ENCODE measurements at places on chromosomes 1 and 21.

DNA sequence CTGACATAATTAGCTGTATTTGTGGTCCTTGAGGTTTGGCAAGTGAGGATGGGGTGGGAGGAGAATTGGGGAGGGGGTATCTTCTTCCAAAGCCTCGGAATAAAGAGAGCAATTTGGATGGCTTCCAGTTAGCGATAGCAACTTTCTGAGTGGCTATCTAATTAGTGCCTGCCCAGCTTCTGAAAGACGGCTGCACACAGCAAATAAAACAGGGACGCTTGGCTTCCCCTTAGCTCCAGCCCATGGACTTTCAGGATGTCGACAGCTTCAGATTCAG is 31.1 kb downstream of the KLHDC7A start:
- no peak for DNase-seq

DNA sequence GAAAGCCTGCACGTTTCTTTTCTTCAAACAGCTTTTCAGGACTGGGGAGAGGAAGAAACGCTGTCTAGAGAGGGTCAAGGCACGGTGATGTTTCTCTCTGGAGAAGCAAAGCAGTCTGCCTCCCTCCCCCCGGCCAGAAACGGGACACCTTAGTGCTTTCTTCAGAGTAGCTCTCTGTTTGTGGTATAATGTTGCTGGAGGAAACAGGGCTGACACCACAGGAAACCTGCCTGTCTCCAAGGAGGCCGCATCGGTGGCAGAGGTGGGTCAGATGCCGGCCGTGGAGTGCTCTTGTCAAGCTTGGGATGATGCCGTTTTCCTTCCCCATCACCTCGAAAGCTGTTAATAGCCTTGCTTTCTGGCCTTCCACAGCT is 139.4 kb downstream of the DHRS3 start:
- no peak for DNase-seq

- DNase-seq, result no peak
These were observed 97.9 kb downstream of the USH2A start for GRCh38 chr1:216325336-216325735.

- no peak for DNase-seq
These were observed 16.5 kb downstream of the PDXK start for GRCh38 chr21:43735236-43736091.

- DNase-seq, result no peak
These were observed 69.2 kb upstream of the WLS start for GRCh38 chr1:68301471-68302001.

DNA sequence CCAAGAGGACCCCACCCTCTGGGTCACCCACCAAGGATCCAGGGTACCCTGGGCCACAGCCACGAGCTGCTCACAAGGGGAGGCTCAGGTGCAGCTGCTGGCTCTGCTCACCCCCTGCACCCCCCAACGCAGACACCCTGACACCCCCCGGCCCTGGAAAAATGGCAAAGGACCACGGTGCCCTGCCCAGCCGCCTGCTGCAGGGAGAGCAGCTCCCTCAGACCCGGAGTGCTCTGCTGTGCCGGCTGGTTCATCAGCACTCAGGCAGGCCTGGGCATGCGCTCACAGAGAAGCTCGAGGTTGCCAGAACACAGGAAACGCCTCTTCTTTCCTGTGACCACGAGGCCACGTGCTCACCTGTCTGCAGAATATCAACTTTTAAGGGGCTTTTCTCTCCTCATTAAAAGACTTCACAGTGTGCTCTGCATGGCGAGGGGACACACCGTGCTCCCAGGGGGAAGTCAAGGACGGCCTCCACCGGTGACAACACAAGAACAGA is 4.3 kb upstream of the C1QTNF12 start:
- no peak for DNase-seq

- DNase-seq, result no peak
These were observed 744.9 kb upstream of the B3GALT2 start for GRCh38 chr1:193931356-193931755.

GRCh38 chr1:87685311-87686135 is 356.8 kb downstream of the LMO4 start:
- no peak for DNase-seq

- DNase-seq, result peak; percentile 26
These were observed 19.3 kb upstream of the FOXO6 start for GRCh38 chr1:41341772-41342562.

DNA sequence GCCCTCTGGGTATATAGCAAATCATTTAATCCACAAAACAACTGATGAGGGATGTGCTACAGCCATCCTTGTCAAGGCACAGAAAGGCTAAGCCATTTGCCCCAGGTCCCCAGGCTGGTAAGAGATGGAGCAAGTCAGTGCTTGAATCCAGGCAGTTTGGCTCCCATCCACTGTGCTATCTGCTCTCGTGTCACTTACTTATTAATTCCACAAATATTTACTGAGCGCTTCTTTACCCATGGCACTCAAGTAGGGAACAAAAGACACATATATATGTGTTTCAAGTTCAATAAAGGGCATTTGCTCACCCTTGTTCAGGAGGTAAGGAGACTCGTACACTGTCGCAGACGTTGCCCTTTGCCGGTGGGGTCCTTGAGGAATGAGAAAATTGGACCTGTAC is 38.6 kb upstream of the MPZL1 start:
- DNase-seq, result no peak

GRCh38 chr1:180997843-180998504 is 24.7 kb downstream of the STX6 start:
- DNase-seq, result no peak

DNA sequence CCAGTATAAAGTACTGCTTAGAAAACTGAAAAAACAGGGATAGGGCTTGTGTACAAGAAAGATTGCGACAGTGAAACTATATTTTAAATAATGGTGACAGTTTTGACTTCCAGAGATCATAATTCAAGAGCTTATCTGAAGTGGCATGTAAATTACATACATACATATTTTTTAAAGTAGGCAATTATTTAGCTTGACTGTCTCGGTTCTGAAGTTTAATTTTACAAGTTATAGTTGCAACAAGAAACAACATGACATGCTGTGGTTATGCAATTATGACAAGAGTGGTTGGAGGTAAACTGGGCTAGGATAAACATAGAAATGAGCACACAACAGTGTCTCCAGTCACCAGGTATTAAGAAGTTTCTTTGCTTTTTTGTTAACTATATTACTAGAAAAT is 4.1 kb downstream of the C1orf21 start:
- no peak for DNase-seq

- no peak for DNase-seq
These were observed 9.3 kb upstream of the EDN2 start for GRCh38 chr1:41493626-41494350.

- no peak for DNase-seq
These were observed 103.8 kb downstream of the EPB41 start for GRCh38 chr1:29017975-29018712.

DNA sequence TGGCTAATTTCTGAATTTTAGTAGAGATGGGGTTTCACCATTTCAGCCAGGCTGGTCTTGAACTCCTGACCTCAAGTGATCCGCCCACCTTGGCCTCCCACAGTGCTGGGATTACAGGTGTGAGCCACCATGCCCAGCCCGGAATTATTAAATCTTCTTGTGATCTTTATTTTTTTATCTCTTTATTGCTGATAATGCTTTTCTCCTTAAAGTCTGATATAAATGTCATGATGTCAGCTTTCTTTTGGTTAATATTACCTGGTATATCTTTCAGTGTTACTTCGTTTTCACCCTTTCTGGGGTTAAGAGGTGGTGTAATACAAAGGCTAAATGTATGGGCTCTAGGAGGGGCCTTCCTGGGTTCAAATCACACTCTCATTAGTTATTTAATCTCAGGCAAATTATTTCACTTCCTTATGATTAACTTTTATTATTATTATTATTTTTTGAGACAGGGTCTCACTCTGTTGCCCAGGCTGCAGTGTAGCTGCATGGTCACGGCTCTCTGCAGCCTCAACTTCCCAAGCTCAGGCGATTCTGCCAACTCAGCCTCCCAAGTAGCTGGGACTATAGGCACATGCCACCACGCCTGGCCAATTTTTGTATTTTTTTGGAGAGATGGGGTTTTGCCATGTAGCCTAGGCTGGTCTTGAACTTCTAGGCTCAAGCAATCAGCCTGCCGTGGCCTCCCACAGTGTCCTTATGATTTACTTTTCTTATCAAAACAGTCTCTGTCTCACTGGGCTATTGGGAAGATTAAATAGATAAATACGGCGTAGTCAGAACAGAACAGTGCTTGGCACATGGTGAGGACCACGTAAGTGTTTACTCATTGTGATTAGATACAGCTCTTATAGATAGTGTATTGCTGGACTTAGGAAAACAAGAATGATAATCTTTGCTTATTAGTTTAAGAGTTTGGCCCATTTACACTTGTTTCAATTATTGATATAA is 216.5 kb downstream of the URB2 start:
- DNase-seq, result no peak

GRCh38 chr1:219416598-219417238 is 196.2 kb downstream of the ZC3H11B start:
- peak; percentile 74 for DNase-seq

DNA sequence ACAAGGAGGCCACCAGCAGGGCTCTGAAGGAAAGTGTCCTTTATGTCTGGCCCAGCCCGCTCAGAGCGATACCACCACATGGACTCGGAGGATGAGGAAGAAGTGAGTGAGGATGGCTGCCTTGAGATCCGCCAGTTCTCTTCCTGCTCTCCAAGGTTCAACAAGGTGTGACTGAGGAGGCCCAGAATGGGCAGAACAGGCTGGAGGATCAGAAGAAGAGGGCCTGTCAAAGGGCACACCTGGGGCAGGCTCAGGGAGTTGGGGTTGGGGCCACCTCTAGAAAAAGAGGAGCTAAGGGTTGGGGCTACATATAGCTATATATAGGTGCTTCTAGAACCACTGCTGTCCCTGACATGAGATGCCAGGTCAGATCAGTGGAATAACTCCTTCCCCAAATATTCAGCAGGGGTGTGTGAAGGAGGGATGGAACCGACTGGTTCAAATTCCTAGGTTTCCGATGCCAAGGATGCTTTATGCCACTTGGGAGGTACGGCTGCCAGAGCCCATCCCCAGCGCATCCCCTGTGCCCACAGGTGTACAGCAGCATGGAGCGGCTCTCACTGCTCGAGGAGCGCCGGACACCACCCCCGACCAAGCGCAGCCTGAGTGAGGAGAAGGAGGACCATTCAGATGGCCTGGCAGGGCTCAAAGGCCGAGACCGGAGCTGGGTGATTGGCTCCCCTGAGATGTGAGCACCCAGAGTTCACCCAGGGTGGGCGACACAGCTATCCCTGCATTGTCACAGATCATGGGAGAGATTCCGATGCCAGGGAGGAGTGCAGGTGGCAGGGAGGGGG is 102.2 kb downstream of the PIK3R3 start:
- DNase-seq, result no peak

- DNase-seq, result no peak
These were observed 468.5 kb downstream of the PCP4 start for GRCh38 chr21:40335704-40336103.

DNA sequence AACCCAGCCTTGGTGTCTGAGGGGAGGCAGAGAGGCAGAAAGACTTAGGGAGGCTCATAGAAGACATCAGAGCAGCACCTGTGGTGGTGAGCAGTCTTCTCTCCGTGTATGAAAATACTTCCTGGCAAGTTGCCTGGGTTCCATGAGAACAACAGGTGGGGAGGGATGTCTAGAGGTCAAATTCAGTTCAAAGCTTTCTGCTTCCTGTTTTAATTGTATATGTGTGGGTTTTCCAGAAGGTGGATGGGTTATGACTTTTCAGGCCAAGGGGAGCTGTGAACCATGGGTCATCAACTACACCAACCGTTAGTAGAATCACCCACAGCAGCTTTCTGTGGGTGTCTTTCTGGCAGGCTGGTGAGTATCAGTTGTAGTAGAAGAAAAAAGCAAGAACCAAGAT is 4.1 kb upstream of the FCRL2 start:
- no peak for DNase-seq

GRCh38 chr1:9161963-9162362 is 33.1 kb upstream of the GPR157 start:
- no peak for DNase-seq

DNA sequence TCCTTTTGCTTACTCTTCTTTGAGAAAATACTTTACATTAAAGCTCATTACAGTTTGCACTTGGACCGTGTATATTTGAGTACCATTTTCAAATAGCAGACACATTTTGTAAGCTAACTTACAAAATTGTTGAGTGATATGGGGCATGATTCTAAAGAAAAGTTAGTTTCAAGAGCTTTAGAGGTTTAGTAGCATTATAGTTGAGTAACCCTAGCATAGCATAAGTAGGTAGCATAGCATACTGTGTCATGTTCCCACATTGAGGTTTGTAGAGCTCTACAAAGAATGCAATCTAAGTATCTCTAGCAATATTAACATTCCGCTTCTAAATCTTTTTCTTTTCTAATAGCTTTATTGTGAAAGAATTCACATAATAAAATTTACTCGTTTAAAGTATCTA is 92.0 kb downstream of the ITSN1 start:
- DNase-seq, result no peak

DNA sequence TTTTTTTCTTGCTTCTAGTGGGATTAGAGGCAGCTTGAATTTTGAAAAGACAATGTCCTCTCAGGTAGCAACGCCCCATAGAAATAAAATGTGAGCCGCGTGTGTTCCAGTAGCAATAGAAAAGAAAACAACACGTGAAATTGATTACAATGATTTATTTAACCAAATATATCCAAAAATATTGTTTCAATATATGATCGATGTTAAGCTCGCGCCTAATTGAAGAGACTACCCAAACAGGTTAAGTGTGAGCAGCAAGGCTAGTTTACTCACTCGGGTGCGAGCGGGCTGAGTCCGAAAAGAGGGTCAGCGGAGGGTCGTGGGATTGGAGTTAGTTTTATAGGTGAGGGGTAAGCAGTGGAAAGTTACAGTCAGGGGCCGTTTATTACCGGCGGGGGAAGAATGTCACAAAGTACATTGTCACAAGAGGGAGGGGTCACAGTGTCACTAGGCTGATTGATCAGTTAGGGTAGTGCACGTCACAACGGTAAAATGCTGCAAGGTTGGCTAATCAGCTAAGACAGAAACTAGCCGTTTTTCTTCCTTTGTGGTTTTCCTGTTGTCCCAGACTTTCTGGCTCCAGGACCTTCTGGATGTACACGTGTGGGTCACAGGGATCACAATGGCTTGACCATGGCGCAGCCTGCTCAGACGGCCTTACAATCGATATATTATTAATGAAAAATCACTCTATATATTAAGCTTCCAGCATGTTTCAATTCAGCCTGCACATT is 697 bp upstream of the ZNF670 start:
- no peak for DNase-seq

DNA sequence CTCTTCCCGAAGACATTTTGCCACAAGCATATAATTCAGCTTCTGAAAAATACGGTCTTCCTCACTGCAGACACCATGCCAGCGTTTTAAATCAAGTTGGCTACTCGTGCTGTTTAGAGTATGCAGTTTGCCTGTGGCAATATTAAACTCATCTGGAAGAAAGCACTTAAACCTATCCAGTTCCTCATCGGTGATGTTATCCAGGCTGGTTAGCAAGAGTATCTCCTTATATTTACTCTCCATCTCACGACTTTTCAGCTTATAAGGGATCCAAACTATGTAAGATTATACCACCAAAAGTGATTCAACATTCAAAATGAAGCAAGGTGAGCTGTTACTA is 9.7 kb upstream of the IFI16 start:
- DNase-seq, result no peak

GRCh38 chr1:107840725-107841124 is 124.3 kb downstream of the VAV3 start:
- no peak for DNase-seq

GRCh38 chr1:117659550-117660270 is 53.9 kb downstream of the TENT5C start:
- no peak for DNase-seq

All from sciatic nerve (tissue), 2 donors.